Lung microvascular endothelial cell (primary cell): ENCODE measurements at places on chromosomes 11 and 22.

- DNase-seq: no peak
These were observed 12.3 kb upstream of the MPEG1 start for GRCh38 chr11:59225017-59225416.

DNA sequence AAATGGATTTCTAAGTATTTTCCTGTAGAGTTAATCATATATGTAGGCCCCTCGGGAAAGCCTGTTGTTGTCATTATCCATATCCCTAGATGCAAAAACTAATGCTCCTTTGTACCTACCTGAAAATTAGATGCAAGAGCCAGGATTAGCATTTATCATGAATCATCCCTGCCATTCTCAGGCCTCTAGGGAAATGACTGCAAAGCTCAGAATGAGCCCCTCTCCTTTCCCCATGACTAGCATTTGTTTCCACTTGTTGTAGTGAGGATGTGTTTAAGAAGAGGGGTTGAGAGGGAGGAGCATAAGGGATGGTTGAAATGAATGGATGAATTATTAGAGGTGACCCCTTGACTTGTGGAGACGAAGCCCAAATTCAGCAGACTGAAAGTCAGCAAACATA, 537.9 kb downstream of the NTM start:
- no peak for DNase-seq

GRCh38 chr11:112881461-112881860, 79.8 kb upstream of the NCAM1 start:
- no peak for DNase-seq

DNA sequence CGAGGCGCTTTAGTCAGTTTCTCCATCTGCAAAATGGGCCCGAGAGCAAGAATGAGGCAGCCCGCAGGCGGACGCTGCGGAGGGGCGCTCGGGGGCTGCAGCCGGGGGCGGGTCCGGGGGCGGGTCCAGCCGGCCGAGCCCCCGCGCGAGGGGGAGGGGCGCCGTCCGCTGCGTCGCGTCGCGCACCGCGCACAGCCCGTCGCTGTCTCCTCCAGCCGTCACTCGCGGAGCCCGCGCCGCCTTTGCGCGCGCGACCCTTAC, 282 bp downstream of the PC start:
- no peak for DNase-seq
